ENCODE measurements at places on chromosomes 2 and 18. TPM values are rescaled to one million over a fixed set of nuclear protein-coding genes. Genes with fewer than 3 reads are reported as not detected.

DNA sequence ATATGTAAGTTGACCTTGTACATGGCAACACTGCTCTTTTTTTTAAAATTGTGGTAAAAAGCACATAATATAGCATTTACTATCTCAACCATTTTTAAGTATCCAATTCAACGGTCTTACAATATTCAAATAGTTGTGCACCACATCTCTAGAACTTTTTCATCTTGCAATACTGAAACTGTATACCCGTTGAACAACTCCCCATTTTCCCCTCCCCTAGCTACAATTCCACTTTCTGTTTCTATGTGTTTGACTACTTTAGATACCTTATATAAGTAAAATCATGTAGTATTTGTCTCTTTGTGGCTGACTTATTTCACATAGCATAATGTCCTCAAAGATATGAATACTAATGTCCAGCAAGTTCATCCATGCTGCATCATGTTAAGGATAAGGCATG, 452.1 kb downstream of the TXNL1 start:
- DNase-seq, result no peak

- peak; percentile 43 for DNase-seq
These were observed 64.7 kb downstream of the DGKD start for GRCh38 chr2:233418761-233419546.

The STARD6 gene
- not detected for total RNA-seq

The POTEC gene
- not detected for total RNA-seq

GRCh38 chr2:134247679-134248078, 6.2 kb upstream of the MGAT5 start:
- no peak for DNase-seq

- no peak for DNase-seq
These were observed 256.5 kb downstream of the CD226 start for GRCh38 chr18:69691008-69691760.

The SP5 gene
- total RNA-seq, result 1.8 TPM

- DNase-seq, result no peak
These were observed 63.9 kb upstream of the PHLPP1 start for GRCh38 chr18:62651276-62652056.

The IL37 gene
- 0.29 TPM for total RNA-seq

DNA sequence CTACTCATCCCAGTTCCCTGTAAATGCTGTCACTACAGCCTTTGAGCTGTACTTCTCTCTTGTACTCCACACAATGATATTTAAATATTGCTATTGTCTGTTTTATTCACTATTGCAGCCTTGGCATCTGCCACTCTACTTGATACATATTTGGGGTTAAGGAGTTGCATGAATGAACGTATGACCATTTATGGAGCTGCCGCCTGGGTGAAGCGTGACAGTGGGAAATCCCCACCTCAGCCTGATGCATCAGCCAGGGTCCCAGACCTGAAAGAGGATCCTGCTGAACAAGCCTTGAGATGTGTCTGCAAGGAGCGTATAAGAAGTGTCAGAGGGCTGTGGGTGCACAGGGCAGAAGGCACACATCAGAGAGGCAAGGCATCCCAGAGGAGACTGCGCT, 39.1 kb downstream of the MRPL35 start:
- DNase-seq, result no peak

DNA sequence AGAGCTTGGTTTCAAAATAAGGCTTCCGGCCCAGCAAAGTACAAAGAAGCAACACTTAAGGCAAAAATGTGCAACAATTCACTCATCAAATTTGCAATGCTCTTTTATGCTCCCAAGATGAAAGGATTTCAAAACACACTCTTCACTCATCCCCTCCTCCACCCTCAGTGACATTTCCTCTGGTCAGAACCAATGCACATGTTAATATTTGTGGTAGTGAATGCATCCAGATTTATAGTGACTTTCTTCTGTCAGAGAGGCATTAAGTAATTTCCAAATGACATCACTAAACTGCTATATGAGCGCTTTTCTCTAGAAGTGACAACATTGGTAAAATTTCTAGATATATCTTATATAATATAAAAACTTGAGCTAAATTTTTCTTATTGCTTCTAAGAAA, 800.4 kb downstream of the NRXN1 start:
- DNase-seq, result no peak

DNA sequence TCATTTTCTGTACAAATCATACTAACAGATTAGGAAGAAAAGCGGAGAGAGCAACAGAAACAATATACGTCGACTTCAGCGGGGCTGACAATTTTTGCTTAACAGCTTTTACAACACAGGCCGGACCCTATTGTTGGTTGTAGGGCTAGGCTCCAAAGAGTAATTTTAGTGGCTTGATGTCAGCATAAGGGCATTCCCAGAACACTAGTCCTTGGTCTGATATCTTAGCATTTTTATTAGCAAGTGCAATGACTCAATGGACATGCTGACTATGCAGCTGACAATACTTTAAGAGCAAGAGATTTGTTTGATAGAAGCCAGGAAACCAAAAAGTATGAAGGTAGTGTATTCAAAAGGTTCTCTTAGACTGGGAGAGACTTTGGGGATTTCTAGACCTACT, 209.9 kb downstream of the LNPK start:
- no peak for DNase-seq

The ELOA2 gene
- total RNA-seq, result not detected

The MEP1B gene
- total RNA-seq, result 0.78 TPM

GRCh38 chr2:114949228-114949804, 506.9 kb downstream of the DPP10 start:
- no peak for DNase-seq

The ACADL gene
- 3.8 TPM for total RNA-seq

- DNase-seq, result no peak
These were observed 1.6 kb downstream of the NEU4 start for GRCh38 chr2:241810307-241811200.

DNA sequence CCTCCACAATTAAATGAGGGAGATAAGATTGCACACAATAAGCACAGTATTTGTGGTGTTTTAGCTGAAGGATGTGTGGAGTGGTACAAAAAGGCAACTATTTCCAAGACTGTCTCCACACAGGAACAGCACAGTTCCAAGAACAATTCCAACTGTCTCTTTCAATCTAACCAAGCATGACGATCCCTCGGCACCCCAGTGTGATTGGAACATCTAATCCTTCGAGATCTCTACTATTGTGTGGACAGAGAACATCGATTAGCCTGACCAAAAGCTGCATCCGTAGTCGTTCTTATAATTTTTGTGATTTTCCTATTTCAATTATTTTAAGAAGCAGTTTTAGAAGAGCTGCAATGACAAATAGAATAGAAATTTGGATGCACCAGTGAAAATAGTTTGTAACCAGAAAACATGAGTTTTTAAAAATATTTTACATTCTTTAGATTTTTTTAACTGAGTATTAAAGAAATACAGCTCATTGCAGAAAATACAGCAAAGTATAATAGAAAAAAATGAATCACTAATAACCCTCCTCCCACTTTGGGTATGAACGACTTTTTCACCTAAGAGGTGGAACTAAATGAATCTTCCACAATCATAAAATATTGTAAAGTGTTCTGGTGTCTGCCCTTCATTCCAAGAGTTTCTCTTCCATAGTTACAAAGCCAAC, 76.4 kb upstream of the CABLES1 start:
- DNase-seq, result no peak

- DNase-seq, result no peak
These were observed 890.4 kb downstream of the TRIB2 start for GRCh38 chr2:13607139-13607538.

GRCh38 chr2:112767693-112768330, 3.4 kb upstream of the CKAP2L start:
- DNase-seq, result no peak

DNA sequence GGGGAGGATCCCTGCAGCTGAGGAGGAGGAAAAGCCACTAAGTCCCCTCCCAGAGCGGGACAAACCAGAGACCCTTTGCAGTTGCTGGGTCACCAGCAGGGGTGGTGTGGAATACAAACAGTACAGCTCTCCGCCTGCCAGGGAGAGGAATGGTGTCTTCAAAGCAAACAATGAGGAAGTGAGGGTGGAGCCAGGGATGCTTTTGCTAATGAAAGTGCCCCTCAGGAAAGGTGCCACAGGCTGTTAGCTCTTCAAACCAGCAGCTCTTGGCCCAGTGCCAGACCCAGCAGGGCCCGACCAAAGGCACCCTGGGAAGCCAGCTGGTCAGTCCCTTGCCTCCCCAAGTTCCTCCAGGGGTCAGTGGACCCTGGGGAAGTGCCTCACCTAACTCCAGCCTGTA, 102.8 kb downstream of the HIBCH start:
- no peak for DNase-seq

DNA sequence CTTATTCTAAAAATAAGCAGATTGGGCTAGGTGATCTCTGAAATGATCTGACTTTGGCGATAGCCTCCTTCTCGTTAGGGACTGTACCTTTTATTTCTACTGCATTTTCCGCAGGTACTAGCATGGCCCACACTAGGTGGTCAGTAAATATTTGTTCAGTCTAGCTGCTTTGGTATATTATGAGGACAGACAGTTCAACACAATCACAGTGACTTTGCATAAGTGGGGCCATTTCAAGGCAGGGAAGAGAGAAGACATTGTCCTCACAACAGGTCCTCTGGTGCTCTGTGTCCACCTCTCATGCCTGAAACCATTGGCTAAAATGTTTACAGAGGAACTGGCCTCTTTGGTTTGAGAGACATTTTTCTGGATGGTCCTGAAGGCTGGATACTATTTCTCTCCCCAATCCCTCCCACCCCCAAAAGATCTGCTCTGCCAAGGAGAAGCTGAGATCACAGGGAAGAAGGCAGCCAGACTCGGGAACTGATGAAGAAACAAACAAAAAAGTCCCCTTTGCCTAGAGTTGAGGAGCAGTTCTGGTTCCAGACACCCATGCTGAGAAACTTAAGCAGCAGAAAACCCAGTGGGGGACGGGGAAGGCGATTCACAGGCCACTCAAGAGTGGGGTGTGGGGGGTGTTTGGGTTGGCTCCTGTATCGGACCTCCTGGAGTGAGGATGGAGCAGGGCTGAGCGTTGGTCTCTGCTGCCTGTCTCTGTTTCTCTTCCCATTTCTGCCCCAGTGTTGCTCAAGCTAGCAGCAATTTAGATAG, 2.9 kb upstream of the TNP1 start:
- no peak for DNase-seq

The GALNT14 gene
- total RNA-seq, result 7.6 TPM

The PRPF40A gene
- total RNA-seq, result 59.2 TPM

The ZFP36L2 gene
- 209 TPM for total RNA-seq

DNA sequence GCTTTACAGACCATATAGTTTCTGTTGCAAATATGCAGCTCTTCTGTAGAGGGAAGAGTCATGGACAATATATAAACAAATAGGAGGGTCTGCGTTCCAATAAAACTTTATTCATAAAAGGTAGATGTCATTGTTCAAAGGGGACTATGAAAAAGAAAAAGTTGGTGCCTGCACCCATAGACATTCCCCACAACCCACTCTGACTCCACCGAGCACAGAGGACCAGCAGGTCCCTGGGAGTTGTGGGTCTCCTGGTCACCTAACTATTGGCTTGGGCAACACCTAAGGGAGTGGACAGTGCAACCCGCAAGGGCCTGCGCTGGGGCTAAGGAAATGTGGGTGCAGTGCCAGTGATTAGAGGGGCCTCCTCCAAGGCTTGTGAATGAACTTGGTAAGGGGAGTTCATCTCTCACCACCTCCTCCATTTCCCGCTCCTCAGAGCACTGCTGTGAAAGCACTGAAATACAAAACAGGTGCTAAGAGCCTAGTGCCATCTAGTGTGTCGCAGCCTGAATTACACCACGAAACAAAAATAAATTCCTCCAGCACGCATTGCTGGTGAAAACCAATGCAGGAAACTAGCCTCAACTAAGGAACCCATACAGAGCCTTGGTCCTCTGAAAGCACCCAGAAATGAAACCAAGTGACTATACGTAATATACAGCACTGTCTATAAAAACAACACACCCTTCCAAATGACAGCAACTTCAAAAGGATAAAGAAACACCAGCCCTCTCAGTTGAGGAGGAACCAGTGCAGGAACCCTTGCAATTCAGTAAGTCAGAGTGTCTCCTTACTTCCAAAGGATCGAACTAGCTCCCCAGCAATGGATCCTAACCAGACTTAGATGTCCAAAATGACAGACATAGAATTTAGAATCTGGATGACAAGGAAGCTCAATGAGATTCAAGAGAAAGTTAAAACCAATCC, 166.6 kb downstream of the RNF144A start:
- DNase-seq, result no peak
